ENCODE measurements at places on chromosomes 5 and 9.

GRCh38 chr5:100576217-100576751 lies 41.1 kb downstream of the FAM174A start:
- DNase-seq, result no peak

DNA sequence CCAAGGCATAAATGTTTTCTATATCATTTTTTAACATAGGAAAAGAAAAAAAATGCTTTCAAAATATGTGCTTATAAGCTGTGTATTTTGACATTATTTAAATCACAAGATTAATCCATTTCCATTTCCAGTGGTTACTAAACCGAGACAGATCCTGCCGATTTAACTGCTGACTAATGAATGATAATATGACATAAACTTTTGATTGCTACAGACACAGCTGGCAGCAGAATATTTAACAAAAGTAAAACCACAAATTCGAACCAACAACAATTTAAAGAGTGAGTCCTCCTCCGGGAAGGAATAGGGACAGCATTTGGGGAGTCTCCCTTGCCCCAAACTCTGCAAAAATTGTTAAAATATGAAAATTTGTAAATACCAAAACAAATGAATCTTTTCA lies 401.3 kb upstream of the DAB2 start:
- DNase-seq, result no peak

DNA sequence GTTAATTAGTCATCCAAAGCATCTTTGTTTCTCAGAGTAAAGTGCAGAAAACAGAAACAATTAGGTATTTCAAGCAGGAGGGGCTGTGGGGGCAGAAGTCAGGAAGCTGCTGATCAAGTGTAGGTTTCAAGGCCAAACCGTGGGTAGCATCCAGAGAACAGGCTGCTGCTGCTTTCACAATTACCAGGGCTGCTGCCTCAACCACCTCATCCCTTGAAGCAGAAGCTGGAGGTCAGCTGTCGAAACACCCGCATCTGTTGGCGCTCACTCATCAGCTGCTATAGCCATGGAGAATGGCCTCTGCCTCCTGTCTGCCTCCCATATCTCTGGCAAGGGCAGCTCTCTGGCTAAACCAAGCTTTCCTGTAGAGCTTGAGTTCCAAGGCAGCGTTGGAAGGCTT lies 122.9 kb upstream of the OSMR start:
- no peak for DNase-seq

- no peak for DNase-seq
These were observed 16.0 kb downstream of the ANXA6 start for GRCh38 chr5:151141535-151141934.
